ENCODE measurements at places on chromosomes 5 and 9.
A peak's percentile ranks its signal among the peaks of the same experiment; 100 is the strongest.

- DNase-seq: no peak
These were observed 16.3 kb upstream of the ANXA1 start for GRCh38 chr9:73135394-73135793.

DNA sequence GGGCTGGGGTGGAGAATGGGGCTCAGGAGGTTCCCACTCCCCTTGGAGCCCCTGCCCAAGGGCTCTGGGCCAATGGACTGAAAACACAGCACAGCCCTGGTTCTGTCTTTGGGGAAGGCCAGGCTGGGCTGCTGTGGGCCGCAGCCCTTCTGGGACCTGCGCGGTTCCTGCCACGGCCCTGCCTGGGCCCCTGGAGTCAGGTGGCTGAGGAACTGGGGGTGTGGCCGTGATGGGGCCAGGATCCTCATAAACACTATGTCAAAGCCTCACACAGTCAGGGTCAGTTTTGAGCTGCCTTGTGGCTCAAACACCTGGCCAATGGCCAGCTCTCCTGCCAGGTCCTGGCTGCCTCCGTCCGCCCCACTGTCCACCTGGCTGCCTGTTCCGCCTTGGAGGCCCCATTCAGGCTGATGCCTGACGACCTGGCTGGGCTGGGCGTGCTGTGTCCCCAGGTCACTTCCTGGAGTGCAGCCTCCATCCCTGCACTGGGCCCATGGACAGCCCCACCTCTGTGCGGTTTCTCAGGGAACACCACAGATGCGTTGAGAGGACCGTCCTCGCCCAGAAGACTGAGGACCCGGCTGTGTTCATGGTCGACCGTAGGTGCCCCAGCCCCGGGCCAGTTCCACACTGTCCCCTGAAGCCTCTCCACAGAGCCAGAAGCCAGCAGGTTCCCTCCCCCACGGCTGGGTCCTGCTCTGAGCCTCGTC is 27.5 kb downstream of the PAEP start:
- DNase-seq: no peak

- no peak for DNase-seq
These were observed 19.4 kb downstream of the SPINK5 start for GRCh38 chr5:148083203-148083602.

- DNase-seq: no peak
These were observed 61.4 kb upstream of the SHISAL2B start for GRCh38 chr5:64628901-64629300.

- peak; percentile 5 for DNase-seq
These were observed 78.0 kb upstream of the FBXL7 start for GRCh38 chr5:15421921-15422412.

GRCh38 chr5:79831381-79832309 is 142.0 kb downstream of the CMYA5 start:
- DNase-seq: no peak

GRCh38 chr5:10868956-10869355 is 107.9 kb upstream of the DAP start:
- no peak for DNase-seq

DNA sequence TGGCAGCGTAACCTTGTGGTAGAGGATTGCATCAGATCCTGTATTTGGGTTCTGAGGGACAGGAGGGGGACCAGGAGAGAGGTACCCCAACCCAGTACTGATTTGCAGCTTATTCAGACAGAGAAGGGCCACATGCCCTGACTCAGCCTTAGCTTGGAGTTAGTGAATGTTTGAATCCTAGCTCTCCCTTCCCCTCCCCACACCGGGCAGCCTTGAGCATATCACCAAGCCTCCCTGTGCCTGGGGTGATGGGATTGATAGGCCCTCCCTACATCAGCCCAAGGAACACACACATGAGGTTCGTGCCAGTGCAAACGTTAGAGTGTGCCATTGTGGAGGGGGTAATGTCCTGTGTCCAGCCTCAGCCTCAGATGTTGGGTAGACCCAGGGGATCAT is 71.9 kb downstream of the AMBP start:
- DNase-seq: no peak

DNA sequence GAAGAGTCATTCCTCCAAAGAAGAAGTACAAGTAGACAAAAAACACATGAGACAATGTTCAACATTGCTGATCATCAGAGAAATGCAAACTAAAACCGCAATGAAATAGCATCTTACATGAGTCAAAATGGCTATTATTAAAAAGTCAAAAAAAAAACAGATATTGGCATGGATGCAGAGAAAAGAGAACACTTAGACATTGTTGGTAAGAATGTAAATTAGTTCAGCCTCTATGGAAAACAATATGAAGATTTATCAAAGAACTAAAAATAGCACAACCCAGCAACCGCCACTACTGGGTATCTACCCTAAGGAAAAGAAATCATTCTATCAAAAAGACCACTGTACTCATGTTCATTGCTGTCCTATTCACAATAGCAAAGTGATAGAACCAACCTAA is 157.5 kb downstream of the CHSY3 start:
- DNase-seq: no peak
